Activated naive CD4-positive, alpha-beta T cell (primary cell): ENCODE measurements at places on chromosomes 5 and 9.

- DNase-seq = no peak
These were observed 124.5 kb upstream of the KLF9 start for GRCh38 chr9:70539001-70539400.

GRCh38 chr9:16619914-16620520 is 250.5 kb downstream of the BNC2 start:
- DNase-seq = no peak

GRCh38 chr5:41908374-41909079 is 4.4 kb downstream of the RIMOC1 start:
- DNase-seq = no peak

GRCh38 chr9:27945386-27945785 is 372.1 kb upstream of the C9orf72 start:
- DNase-seq = no peak

- DNase-seq = no peak
These were observed 497 bp downstream of the NSA2 start for GRCh38 chr5:74767579-74767913.

DNA sequence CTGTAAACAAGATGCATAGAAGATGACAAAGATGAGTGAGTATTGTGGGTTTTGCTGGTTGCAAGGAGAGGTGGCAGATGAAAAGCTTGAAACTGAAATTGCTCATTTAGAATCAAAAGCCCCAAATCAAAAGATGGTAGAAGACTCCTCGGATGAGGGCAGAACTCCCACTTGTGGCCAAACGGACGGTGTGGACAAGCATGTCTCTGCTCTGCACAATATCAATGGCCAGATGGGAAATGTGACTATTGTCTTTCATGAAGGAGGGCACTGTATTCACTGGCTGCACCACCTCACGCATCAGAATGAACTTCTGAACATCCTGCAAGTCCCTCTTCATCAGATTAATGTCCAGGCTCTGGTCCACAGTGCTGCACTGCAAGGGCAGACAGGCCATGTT is 541.7 kb downstream of the MTRR start:
- no peak for DNase-seq

DNA sequence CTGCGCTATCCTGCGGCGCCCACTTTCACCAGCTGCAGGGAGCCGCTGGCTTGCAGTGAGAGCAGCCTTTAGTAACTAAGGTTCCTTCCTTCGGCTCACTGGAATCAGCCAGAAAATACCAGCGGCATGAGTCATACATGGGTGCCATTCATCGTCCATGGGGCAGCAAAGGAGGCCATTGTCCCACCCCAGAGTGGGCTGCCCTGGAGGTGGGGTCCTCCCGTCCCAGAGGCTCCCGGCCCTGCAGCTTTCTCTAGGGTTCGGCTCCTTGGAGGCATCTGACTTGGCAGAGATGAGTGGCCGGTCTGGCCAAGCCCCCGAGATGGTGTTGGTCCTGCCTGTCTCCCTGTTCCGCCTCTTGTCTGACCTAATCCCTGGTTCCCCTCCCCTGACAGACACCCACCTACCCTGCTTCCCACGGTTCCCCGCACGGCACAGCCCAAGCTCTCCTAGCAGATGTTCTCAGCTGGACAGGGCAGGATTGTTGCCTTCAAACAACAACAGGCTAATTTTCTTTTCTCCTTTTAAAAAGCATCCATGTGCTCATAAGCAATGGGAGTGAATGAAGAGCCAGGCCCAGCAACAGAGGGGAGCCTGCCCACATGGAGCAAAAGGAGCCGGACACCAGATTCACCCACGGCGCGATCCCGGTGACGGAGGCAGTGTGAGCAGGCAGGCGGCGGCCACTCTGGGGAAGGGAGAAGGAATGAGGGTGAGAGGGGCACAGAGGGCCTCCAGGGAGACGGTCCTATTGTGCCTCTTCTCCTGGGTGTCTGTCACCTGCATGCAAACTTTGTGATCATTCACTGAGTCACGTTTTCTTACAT is 97.0 kb upstream of the COL5A1 start:
- no peak for DNase-seq
